ENCODE measurements at places on chromosomes 13 and 19. TPM values are rescaled to one million over a fixed set of nuclear protein-coding genes. Genes with fewer than 3 reads are reported as not detected.

The FUT1 gene
- total RNA-seq = 1.2 TPM

DNA sequence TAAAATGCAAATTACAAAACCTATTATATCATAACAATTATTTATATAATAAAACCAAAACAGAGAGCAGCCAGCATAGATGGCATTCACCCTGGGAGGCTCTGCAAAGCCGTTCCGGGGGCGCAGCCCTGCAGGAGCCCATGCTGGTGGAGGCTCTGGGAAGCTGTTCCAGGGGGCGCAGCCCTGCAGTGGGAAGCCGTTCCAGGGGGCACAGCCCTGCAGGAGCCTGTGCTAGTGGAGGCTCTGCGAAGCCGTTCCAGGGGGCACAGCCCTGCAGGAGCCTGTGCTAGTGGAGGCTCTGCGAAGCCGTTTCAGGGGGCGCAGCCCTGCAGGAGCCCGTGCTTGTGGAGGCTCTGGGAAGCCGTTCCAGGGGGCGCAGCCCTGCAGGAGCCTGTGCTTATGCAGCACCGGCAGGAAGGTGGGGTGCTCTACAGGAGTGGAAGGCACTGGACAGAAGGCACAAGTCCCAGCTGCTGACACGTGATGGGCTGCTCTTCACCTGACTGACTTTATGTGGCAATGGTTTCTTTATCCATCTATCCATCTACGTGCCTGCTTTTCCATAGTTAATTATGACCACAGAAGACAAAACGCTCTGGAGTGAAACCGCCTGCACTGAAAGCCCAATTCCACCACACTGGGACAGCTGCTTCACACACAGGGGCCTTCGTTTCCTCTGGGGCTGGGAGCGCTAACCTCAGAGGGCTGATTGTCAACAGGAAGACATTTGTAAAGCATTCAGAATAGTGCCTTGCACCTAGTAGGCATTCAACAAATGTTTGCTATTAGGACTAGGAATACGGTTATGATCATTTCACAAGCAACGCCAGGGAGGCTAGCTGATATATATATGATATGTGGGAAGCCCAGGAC, 23.7 kb downstream of the PCID2 start:
- DNase-seq = no peak

The SIGLEC8 gene
- 1.0 TPM for total RNA-seq

- DNase-seq = peak; percentile 90
These were observed 43.9 kb downstream of the CERS4 start for GRCh38 chr19:8252922-8253589.

DNA sequence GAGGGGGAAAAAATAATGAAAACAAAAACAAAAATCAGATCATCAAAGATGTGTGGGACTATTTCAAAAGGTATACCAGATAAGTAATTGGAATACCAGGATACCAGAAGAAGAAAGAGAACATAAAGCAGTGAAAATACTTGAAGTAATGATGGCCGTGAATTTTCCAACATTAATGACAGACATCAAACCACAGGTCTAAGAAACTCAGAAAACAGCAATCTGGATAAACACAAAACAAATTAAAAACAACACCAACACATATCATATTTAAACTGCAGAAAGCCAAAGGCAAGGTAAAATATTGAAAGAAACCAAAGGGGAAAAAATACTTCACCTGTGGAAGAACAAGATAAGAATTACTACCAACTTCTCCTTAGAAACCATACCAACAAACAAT, 24.2 kb upstream of the UFM1 start:
- no peak for DNase-seq

DNA sequence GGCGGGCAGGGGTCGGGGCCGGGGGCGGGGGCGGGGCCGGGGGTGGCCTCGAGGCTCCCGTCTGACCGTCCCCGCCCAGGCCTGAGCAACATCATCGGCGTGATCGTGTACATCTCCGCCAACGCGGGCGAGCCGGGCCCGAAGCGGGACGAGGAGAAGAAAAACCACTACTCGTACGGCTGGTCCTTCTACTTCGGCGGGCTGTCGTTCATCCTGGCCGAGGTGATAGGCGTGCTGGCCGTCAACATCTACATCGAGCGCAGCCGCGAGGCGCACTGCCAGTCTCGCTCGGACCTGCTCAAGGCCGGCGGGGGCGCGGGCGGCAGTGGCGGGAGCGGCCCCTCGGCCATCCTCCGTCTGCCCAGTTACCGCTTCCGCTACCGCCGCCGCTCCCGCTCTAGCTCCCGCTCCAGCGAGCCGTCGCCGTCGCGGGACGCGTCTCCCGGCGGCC, 9.4 kb upstream of the CACNG6 start:
- no peak for DNase-seq

The SIGLEC12 gene
- total RNA-seq = not detected

GRCh38 chr13:21458451-21458812, 671 bp downstream of the ZDHHC20 start:
- no peak for DNase-seq

- DNase-seq = peak; percentile 29
These were observed 18.6 kb upstream of the INSR start for GRCh38 chr19:7312816-7313215.

DNA sequence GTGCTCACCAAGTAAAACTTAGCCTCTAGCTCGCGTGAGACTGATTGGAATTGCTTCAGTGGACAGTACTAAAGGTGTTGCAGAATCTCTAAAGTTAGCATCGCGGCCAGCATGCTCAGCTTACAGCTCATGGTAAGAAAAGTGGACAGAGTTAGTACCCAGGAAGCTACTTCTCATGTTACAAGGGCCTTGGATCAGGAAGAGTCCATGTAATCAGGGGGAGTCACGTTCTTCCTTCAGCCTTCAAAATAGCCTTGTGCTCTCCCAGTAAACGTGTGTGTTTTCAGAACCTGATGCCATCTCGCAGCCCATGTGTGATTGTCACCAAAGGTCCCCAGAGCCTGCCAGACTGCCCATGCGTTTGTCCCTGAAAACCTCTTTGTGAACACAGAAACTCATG, 195.8 kb upstream of the RNF113B start:
- no peak for DNase-seq

GRCh38 chr19:14577264-14577663, 5.4 kb upstream of the NDUFB7 start:
- no peak for DNase-seq

DNA sequence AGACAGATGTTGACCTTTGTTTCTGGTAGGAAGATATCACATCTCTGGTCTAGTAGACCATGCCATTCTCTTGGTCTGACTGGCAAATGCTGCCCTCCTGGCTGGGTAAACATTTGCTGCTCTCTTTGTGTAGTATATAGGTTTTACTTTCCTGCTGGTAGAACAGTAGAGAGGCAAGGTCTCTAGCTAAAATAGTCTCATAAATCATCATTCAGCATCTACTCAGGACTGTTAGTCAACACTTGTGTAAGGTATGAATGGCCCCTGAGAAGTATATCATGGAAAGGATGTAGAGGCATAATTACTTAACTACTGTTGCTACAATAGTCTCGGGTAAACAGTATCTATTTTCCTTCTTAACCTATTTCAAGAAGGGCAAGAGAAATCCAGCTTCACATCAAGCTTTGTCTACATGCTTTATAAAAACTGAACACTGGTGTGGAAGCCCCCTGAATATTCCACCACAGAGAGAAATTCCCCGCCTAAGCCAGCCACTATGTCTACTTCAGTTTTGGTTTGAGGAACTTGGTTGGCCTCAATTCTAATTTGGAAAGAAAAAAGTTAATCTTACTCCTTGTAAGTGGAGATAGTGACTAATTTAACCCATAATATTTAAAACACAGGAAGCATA, 18.4 kb upstream of the MYCBP2 start:
- no peak for DNase-seq

DNA sequence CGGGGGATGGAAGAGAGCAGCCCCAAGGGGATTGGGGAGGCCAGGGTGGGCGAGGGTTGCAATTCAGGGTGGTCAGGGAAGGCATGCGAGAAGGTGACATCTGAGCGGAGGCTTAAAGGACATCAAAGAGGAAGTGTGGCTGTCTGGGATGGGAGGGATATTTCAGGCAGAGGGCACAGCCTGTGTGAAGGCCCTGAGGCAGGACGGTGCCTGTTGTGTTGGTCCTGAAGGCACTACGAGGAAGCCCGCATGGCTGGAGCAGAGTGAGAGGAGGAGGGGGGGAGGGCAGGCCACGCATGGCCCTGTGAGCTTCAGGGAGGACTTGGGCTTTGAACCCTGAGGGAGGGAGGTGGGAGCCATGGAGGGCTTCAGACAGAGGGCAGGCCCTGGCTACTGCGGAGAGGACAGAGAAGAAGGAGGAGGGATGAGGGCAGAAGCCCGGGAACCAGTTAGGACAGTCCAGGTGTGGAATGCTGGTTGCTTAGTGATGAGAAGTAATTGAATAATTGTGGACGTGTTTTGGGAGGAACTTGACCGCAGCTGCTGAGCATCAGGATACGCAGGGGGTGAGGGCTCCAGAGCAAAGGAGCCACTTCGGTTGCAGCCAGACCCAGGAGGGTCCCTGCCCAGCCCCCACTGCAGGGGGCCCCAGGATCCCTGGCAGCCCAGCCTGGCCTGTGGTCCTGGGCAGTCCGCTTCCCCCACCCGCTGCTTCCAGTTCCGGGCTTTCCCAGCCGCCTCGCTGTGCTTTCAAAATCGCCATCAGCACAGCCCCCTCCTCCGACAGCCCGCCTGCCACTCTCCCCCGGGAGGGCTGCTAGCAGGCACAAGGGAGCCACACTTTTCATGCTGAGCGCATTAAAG, 6.2 kb downstream of the TLE6 start:
- no peak for DNase-seq

- no peak for DNase-seq
These were observed 214.5 kb downstream of the TEX29 start for GRCh38 chr13:111534751-111535522.

- DNase-seq = no peak
These were observed 757.3 kb downstream of the EFNB2 start for GRCh38 chr13:105778196-105778595.

DNA sequence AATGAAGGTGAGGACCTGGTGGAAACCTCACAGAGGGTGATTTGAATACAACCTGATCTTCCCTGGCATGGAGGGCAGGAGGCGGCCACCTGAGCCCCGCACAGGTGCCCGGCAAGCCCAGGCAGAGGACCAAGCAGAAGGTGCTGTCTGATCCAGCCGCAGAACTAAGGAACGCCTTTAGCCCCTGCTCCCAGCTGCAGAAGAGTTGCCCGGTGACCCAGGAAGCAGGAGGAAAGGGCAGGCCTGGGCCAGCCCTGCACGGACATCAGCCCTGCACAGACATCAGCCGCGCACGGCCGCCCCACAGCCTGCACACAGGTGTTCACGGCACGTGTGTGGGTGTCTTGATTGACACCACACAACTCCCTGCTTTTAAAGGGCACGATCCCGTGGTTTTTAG, 43.1 kb downstream of the RASA3 start:
- DNase-seq = peak; percentile 49

The ZNF880 gene
- 30.5 TPM for total RNA-seq

The SIGLEC5 gene
- total RNA-seq = 0.38 TPM

DNA sequence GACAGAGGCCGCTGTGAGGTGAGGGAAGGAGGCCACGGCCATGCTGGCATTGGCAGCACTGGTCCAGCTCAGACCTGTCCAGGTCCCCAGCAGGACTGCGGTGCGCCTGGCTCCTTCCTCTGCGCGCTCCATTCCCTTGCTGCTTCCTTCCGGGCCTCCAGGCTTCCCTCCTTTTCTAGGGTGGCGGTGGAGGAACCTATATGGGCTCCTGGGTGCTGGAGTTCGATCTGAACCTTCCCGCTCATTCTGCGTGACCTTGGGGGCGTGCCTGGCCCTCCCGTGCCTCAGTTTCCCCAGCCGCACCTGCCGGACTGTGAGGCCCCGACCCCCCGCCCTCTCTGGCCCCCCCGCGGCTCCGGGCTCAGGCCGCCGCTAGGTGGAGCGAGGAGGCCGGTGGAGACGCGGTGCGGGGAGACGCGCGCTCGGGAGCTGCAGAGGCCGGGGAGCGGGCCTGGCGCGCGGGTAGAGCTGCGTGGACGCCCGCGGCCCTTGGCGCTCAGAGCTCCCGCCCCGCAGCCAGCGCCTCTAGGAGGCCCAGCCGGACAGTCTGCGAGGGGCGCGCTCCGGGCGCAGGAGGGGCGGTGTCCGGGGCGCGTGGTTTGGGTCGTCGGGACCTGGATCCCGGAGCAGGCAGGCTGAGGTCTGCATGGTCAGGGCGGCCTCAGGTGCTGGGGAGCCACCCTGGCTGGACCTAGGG, 29.9 kb downstream of the EFNA2 start:
- DNase-seq = no peak

The PRR36 gene
- 1.1 TPM for total RNA-seq

DNA sequence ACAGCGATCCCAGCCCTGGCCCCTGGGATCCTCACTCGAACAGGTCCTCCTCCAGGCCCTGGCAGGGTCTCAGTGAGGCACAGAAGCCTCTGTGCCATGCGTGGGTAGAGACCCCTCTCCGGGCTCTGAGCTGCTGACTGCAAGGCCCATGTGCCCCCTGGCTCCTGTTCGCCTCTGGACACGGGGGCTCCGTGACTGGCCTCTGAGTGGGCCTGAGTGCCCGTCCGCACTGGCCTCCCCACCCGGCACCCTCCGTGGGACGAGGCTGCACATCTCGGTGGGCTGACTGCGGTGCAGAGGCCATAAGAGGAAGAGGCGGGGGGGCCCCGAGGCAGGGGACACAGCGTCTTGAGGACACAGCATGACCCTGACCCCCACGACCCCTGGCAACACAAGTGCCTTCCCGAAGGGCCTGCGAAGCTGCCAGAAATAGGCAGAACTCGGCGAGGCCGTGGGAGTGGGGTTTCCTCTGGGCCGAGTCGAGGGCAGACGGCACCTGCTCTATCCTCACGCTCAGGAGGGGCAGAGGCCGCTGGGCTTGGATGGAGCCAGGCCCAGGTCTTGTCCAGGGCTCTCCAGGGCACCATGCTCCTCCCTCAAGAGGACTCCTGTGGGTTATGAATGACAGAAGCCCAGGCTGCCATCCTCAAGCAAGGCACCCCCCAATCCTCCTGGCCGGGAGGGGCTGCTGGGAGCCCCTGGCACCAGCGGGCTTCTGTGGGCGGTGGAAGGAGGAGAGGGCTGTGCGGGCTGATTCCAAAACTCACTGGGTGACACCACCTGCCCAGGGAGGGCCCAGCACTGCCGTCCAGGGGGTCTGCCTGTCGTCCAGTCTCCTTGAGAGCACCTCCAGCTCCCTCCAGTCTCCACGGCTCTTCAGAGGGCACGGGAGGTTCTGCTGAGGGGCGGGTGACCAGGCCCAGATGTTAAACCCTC, 52.6 kb downstream of the RASA3 start:
- peak; percentile 61 for DNase-seq

The MYO1F gene
- 3.3 TPM for total RNA-seq

GRCh38 chr13:94674609-94675348, 37.6 kb downstream of the SOX21 start:
- DNase-seq = no peak

GRCh38 chr19:13195678-13196077, 45.5 kb downstream of the IER2 start:
- DNase-seq = no peak

GRCh38 chr13:25253702-25254101, 33.6 kb downstream of the MTMR6 start:
- DNase-seq = no peak

The SUGP1 gene
- total RNA-seq = 28.9 TPM

- DNase-seq = no peak
These were observed 55.1 kb downstream of the RGCC start for GRCh38 chr13:41512441-41512840.

GRCh38 chr19:42459926-42460325, 17.2 kb upstream of the CXCL17 start:
- no peak for DNase-seq

All from suprapubic skin (tissue), 4 donors.